ENCODE measurements at places on chromosomes 7 and 10.

DNA sequence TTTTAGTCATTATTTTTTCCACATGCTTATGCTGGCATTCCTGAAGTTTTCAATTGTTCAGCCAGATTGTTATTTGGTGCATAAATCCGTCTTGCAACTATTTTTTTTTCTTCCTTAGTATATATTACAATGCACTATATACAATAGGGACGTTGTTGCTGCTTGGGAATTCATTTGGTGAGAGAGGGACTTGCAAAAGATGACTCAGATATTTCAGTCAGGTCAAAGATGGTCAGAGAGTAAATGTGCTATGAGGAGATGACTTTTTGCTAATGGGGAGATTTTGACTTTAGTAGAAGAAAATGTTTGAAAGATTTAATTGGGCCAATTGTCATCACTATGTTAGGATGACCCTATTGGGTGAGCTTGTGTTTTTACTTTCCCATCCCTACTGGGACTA, 348.4 kb upstream of the MTPN start:
- H3K36me3 ChIP-seq: no peaks in the 10 kb centered on the region
- H3K27ac ChIP-seq: no peak overlapping the region
- no peaks in the 10 kb centered on the region for H3K4me1 ChIP-seq

DNA sequence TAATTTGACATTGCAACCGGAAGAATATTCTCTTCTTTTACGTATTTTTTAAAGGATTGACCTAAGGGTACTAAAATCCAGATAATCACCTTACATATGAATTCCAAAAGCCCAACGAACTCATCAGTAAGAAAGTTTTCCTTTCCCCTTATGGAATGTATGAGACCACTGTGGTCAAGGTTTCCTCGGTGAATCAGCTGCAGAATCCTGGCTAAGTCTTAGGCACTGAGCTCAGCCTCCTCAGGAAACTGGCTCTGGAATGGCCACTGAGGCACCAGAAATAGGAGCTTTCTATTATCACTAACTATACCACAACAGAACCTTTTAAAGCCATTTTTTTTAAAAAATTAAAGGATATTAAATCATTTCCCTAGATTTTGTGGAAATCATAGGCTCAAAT, 21.0 kb downstream of the SVIL start:
- no peaks in the 10 kb centered on the region for H3K4me1 ChIP-seq
- no peak for DNase-seq
- H3K36me3 ChIP-seq: no peaks in the 10 kb centered on the region
- no peak overlapping the region for H3K27ac ChIP-seq
- no peaks in the 10 kb centered on the region for H3K27me3 ChIP-seq

DNA sequence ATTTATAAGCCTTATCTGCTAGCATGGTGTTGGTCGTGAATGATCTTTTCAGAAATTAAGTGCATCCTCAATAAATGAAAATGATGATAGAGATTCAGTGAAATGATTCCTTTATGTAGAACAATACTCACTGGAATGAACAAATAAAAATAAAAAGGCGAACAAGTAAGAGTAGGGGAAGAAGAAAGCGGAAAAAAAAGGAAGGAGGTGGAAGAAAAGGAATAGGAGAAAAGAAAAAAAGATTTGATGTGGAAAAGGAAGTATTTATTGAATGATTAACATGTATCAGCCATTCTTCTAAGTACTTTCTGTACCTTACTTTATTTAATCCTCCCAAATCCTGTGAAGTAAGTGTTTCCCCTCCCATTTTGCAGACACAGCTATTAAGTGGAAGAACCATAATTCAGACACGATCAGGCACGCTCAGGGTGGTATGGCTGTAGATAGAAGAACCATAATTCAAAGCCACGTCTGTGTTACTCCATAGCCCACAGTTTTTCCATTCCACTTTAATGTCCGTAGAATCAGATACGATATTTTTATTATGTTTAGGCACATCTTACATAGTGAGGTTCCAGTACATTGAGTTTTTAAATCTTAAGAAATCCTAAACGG, 156.2 kb upstream of the LAMB4 start:
- H3K4me3 ChIP-seq: no peak overlapping the region
- no peaks in the 10 kb centered on the region for H3K36me3 ChIP-seq
- H3K4me1 ChIP-seq: no peaks in the 10 kb centered on the region

DNA sequence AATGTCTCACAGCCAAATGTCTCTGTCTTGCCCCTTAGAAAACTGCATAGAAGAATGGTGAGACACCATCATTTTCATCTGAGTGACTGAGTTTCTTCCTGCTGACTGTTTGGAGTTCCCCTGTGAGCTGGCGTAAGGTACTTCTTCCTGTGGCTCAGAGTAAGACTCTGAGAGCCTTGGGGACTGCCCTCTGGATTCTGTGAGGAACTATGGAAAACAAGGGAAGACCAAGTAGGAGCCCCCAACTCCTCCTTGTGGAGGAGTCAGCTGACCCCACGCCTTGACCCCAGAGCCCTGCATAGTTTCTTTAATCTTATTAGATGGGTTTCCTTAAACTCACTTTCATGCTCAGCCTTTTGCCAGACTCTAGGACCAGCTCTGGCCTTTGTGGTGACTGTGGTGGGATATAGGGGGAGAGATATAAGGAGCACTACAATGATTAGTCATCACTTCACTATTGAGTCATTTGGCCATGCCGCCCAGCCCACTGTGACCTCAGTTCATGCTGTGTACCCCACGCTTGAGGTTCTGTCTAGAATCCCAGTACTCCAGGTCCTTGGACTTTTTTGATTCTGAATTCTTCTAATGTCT, 51.8 kb upstream of the FAM133B start:
- H3K4me3 ChIP-seq: no peak overlapping the region
- no peak for DNase-seq
- no peaks in the 10 kb centered on the region for H3K27me3 ChIP-seq
- H3K4me1 ChIP-seq: peaks cover 27% of the 10 kb centered on the region
- H3K36me3 ChIP-seq: no peaks in the 10 kb centered on the region

- H3K4me3 ChIP-seq: peak overlapping the region; percentile 76
- H3K27ac ChIP-seq: peak overlapping the region; percentile 90
- no peaks in the 10 kb centered on the region for H3K27me3 ChIP-seq
- H3K36me3 ChIP-seq: no peaks in the 10 kb centered on the region
- peaks cover 11% of the 10 kb centered on the region for H3K4me1 ChIP-seq
- DNase-seq: no peak
These were observed 2.2 kb upstream of the CUX1 start for GRCh38 chr7:101814991-101815825.

DNA sequence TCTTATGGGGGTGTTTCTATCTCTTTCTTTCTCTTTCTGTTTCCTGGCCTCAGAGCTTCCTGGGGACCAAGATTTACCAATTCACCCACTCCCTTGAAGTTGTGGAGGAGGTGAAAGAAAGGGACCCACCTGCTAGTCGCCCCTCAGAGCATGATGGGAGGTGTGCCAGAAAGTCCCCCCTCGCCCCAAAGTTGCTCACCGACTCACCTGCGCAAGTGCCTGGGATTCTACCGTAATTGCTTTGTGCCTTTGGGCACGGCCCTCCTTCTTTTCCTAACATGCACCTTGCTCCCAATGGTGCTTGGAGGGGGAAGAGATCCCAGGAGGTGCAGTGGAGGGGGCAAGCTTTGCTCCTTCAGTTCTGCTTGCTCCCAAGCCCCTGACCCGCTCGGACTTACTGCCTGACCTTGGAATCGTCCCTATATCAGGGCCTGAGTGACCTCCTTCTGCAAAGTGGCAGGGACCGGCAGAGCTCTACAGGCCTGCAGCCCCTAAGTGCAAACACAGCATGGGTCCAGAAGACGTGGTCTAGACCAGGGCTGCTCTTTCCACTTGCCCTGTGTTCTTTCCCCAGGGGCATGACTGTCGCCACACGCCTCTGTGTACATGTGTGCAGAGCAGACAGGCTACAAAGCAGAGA, 12.2 kb downstream of the AQP1 start:
- H3K4me3 ChIP-seq: no peak overlapping the region
- no peaks in the 10 kb centered on the region for H3K27me3 ChIP-seq
- H3K36me3 ChIP-seq: no peaks in the 10 kb centered on the region
- H3K4me1 ChIP-seq: peaks cover 27% of the 10 kb centered on the region
- peak; percentile 2 for DNase-seq

DNA sequence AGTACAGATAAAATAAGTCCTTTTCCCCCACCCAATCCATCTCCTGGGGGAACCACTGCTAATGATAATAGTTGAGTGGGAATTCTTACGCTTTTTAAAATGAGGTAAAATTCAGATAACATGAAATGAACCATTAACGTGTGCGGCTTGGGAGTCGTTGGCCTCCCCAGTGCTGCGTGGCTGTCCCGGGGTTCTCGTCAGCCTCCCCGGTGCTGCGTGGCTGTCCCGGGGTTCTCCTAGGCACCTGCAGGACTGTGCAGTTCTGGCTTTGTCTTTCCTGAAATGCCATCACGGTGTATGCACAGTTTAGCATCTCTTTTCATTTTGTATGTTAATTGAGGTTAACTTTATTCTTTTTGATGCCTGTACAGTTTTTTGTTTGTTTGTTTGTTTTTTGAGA, 13.5 kb downstream of the SUN1 start:
- H3K36me3 ChIP-seq: peaks cover 3% of the 10 kb centered on the region
- no peak overlapping the region for H3K4me3 ChIP-seq
- no peaks in the 10 kb centered on the region for H3K4me1 ChIP-seq
- H3K27me3 ChIP-seq: no peaks in the 10 kb centered on the region

DNA sequence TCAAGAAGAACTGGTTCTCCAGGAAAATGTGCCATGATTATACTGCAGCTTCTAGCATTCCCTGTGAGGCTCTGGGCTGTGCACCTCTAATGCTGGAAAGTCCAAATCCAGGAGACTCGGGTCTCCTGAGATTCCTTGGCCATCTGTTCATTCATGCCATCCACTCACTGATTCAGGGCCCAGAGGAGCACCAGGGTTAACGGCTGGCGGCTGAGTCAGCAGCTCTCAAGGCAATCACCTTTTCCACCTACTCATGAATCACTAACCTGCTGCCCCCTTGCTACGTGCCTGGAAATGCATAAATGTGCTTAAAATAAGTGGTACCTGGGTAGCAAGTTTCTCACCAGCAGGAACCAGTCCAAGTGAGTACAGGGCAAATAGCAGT, 132.7 kb downstream of the KCNMA1 start:
- no peaks in the 10 kb centered on the region for H3K36me3 ChIP-seq
- no peak overlapping the region for H3K27ac ChIP-seq
- no peaks in the 10 kb centered on the region for H3K4me1 ChIP-seq
- DNase-seq: no peak
- no peak overlapping the region for H3K4me3 ChIP-seq

GRCh38 chr7:128360359-128360678, 1.2 kb downstream of the PRRT4 start:
- no peaks in the 10 kb centered on the region for H3K4me1 ChIP-seq
- peak overlapping the region; percentile 39 for H3K4me3 ChIP-seq
- no peaks in the 10 kb centered on the region for H3K36me3 ChIP-seq
- peaks cover 33% of the 10 kb centered on the region for H3K27me3 ChIP-seq

GRCh38 chr7:98286701-98287485, 5.4 kb downstream of the BRI3 start:
- peak overlapping the region; percentile 7 for H3K4me3 ChIP-seq
- no peaks in the 10 kb centered on the region for H3K27me3 ChIP-seq
- no peaks in the 10 kb centered on the region for H3K36me3 ChIP-seq
- no peak for DNase-seq
- H3K4me1 ChIP-seq: peaks cover 59% of the 10 kb centered on the region

DNA sequence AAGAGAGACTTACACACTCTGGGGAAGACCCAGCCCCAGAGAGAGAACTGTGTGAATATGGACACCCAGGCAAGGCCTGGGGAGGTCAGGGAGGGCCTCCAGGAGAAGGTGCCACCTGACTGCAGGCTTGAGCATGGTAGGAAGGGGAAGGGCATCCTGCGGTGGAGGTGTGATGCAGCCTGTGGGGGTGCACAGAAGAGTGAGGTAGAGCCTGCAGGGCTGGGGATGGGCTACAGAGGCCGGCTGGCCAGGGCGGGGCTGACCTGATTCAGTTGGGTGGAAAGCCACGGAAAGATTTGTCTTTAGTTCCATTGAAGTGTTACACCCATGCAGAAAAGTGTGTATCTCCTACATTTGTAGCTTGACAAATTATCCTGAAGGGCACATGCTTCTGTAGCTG, 47.6 kb downstream of the ZMIZ1 start:
- H3K4me1 ChIP-seq: peaks cover 56% of the 10 kb centered on the region
- peak overlapping the region; percentile 3 for H3K27ac ChIP-seq
- no peaks in the 10 kb centered on the region for H3K27me3 ChIP-seq
- no peak for DNase-seq

- DNase-seq: no peak
- H3K36me3 ChIP-seq: no peaks in the 10 kb centered on the region
- H3K27me3 ChIP-seq: no peaks in the 10 kb centered on the region
- peak overlapping the region; percentile 56 for H3K27ac ChIP-seq
These were observed 52.8 kb downstream of the DLG5 start for GRCh38 chr10:77873536-77874380.
